ENCODE measurements at places on chromosomes 1 and 21.
A peak's percentile ranks its signal among the peaks of the same experiment; 100 is the strongest.

DNA sequence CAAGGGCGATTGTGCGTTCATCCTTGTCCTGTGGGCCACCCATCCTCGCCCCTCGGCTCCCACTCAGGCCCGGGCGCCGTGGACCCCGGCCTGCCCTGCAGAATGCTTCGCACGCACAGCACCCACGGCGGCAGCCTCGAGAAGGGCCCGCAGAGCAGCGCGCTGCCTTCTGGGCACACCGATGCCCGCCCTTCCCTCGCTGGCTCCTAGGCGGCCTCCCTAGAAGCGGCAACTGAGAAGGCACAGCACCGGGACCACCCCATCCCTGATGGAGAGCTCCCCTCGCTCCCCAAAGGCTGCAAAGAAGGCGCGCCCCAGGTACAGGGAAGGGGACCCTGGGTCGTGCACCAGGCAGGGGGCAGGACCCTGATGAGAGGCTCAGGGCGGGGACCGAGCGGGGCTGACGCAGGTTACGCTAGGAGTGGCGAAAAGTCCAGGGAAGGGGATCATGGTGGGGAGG lies 971 bp downstream of the CAPZB start:
- DNase-seq, result no peak

DNA sequence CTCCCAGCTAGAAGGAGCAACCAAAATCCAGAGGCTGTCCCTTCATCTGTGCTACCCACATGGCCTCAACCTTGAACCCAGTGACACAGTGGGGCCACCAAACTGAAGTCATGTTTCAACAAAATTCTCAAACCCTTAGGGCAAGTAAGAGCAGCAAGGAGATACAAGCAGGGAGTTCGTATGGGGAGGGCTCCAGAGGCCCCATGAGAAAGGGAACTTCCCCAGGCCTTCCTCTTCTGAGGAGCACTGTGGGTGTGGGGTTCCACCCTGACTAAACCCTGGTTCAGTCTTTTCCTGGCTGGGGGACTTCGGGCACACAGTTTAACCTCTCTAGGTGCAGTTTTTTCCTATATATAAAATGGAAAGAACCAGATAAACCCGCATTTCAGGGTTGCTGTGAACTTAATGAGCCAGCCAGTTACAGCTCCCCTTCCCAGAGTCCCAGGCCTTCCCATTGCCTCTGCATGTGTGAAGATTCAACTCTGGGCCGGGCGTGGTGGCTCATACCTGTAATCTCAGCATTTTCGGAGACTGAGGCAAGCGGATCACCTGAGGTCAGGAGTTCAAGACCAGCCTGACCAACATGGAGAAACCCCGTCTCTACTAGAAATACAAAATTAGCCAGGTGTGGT lies 8.0 kb upstream of the THEMIS2 start:
- no peak for DNase-seq

- no peak for DNase-seq
Measured at GRCh38 chr1:215957663-215958062, 390.6 kb downstream of the KCTD3 start.

DNA sequence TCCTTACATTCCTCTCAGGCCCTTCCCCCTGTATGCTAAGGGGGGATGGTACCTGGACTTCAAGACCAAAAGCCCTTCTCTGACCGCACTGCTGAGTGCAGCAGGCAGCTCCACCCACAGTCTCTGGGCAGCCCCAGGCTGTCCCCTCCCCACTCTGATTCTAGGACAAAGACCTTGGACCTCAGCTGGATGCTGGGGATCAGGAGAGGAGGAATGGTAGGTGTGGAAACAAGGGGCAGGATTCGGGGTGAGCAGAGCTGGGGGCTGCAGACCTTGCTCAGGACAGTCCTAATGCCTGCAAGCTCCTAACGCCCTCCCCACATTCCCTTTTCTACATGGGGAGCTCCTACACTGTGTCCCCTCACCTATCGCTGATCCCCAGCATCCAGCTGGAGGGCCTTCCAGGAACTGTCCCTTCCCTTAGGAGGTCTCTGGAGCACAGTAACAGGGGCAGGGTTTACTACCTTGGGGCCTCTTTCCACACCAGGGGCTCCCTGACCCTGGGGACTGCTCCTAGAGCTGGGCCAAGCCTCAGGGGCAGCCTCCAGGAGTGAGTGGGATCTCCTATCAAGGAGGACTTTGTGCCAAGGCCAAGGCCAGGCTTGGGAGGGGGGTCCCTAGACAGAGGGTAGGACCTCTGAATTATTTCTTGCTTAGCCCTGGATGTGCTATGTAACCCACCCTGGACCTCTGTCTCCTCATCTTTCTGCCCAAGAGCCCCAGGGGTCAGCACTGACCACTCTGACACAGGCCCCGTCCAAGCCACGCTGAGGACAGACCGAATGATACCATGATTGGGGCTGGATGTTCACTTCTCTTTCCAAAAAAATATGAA lies 5.6 kb downstream of the CLDN19 start:
- no peak for DNase-seq

DNA sequence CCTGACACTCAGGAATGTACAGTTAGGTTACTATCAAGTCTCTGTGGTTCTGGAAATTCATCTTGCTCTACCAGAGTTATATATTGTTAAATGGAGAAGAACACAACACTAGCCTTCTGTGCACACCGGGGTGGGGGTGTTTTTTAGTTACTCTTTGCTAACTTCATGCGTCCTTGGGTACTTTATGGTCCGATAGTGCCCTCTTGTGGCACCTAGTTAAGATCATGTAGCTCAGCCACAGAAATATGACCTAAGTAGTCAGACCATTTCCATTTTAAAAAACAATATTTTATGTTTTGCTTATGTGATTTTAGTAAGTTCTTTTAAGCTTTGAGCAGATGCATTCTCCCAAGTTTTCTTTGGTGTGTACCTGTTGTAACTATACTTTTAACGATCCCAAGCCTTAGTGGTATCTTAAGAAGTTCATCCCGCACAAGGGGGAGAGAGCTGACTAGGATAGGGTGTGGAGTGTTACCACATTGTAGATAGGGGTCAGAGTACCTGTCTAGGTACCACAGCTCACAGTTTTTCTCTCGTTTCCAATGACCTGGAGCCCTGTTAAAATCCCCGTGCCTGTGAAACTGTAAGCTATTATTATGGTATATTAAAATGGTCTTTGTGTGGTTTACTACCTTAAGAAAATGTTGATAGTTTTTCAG lies 20.6 kb upstream of the SH3D21 start:
- peak; percentile 78 for DNase-seq

GRCh38 chr1:156767879-156768604 lies 707 bp downstream of the PRCC start:
- DNase-seq, result no peak

GRCh38 chr1:232463225-232463624 lies 166.7 kb downstream of the SIPA1L2 start:
- DNase-seq, result no peak

DNA sequence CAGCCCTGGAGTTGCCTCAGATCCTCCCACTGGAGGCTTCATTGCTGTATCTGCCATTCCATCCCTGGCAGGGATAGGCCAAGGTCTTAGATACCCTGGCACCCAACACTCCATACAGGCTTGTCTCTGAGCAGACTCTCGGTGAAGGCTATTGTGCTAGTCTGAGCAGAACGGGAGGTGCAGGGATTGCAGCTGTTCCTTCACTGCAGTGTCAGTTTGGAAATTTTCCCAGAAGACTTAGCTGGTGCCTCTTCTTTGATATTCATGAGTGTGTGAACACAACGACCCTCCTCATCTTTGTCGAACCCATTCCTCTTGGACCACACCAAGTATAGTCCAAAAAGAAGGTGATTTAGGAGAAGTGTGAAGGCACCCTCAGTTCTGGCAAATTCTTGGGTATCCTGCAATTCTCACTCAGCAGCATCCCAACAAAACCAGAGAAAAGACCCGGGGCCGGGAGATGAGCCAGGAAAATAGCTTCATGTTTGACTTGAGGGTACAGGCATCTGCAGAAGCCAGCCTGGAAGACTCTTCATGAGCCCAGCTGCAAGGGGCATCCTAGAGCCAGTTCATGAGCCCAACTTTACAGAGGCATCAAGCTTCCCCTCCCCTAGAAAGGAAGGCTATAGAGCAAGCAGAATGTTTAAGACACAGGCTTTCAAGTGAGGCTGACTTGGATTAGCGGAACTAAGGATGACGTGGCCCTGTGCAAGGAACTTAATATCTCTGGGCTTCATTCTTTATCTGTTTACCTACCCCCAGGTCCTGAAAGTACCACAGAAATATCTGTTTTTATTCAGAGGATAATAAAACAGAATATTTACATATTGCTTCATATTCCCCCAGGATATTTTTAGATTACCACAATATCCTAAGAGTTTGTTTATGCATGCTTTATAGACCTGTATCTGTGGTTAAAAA lies 38.8 kb upstream of the HAO2 start:
- no peak for DNase-seq

DNA sequence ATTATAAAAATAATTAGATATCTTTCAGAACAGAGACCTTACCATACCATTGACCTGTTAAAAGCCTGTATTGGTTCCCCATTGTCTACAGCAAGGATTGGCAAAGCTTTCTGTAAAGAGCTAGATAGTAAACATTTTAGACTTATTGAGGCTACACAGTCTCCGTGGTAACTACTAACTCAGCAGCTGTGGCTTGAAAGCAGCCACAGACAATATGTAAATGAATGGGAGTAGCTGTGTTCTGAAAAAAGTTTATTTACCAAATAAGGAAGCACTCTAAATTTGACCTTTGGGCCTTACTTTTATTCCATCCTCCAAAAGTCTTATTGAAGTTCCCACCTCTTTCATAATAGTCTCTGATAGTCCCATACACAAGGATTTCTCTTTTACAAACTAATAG lies 39.7 kb downstream of the NUP210L start:
- no peak for DNase-seq

DNA sequence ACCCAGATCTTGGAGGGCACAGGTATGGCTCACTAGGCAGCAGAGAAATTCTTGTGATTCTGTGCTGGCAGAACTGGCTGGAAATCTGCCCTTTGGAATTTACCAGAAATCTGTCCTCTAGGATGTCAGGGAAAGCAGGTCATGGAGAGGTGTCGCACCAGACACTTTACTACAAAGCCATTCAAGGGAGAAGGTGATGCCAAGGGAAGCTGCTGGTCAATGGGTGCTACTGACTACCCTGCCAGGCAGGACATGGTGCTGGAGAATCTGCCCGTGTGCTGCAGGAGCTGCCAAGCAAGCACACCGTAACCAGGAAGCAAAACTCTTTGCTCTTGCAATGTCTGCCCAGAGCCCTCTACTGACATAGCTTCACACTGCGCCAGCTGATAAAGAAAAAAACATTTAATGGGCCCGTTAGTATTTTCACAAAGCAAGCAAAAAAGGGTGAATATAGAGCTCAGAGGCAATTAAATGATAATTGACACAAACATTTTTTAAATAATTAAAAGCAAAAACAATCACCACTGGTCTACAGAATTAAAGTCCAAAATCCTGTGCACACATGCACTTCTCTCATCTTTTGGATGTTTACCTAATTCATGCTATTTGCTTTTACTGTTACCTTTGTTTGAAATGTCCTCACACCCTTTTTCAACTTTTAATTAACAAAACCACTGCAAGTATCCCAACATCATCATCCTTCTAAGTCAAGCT lies 7.2 kb upstream of the FBXO28 start:
- no peak for DNase-seq

DNA sequence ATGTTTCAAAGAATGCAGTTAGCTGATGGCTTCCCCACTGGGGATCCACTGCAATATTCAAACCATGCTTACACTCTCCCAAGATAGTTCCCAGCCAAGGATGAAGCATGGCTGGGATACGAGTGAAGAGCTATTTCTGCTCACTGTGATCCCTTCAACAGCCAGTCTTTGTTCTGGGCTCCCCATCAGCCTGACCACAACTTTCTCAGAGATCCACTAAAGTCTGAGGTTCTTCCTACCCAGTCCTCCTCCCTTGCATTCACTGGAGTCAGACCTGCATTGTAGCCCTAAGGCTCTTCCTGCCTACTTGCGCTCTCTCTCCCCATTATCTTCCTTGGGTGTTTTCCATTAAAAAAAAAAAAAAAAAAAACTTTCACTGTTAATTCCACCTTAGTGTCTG lies 101.4 kb downstream of the TTLL7 start:
- no peak for DNase-seq

DNA sequence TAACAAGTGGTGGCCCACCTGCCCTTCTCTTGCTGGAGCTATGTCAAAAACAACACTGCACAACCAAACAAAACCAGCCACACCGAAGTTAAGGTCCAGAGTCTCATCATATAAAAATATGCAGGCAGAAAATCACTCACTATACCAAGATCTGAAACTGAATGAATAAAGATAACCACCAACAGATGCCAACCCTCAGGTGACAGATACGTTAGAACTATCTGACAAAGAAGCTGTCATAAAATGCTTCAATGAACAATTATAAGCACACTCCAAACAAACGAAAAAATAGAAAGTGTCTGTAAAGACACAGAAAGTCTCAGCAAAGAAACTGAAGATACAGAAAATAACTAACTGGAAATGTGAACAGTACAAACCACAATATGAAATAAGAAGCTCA lies 14.0 kb downstream of the ZNF496 start:
- DNase-seq, result no peak

- no peak for DNase-seq
Measured at GRCh38 chr1:215718575-215719287, 151.6 kb downstream of the KCTD3 start.

DNA sequence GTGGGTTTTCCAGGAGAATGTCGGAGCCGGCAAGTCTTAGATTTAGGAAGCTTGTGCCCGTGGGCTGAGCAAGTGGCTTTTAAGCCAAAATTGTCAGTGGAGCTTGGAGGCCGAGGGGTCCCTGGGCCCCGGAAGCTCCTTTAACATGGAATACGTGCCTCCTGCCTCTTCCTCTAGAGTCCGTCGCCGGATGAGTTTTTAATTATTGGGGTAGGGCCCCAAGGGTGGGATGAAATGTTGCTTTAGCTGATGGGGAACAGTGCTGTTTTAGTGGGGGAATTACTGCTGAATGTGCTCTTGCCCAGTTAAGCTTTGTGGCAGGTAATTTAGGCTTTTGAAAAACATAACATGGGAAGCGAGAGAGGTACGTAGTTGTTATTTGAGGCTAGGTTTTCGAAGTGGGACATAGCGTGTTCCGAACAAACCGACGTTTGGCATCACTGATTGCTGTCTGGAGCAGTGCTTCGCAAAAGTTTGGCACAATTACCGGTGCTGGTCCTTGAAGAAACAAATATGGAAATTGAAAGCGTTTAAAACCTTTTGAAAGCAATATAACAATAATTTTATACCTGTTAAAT lies 786 bp downstream of the RPL5 start:
- DNase-seq, result no peak

GRCh38 chr1:113515498-113515897 lies 125.2 kb downstream of the MAGI3 start:
- DNase-seq, result no peak

GRCh38 chr1:221279146-221279545 lies 399.9 kb downstream of the HLX start:
- DNase-seq, result no peak

GRCh38 chr1:209809611-209810010 lies 3.7 kb upstream of the IRF6 start:
- no peak for DNase-seq

GRCh38 chr1:36471830-36472641 lies 7.9 kb upstream of the MRPS15 start:
- no peak for DNase-seq

GRCh38 chr21:27346041-27346448 lies 379.2 kb upstream of the ADAMTS5 start:
- DNase-seq, result no peak

GRCh38 chr1:173864179-173864867 lies 3.5 kb downstream of the GAS5 start:
- no peak for DNase-seq

GRCh38 chr1:203244776-203245175 lies 15.3 kb upstream of the CHIT1 start:
- DNase-seq, result no peak
